ENCODE measurements at places on chromosomes 4 and X.

GRCh38 chrX:39499996-39500395, 597.8 kb downstream of the BCOR start:
- no peak for DNase-seq

DNA sequence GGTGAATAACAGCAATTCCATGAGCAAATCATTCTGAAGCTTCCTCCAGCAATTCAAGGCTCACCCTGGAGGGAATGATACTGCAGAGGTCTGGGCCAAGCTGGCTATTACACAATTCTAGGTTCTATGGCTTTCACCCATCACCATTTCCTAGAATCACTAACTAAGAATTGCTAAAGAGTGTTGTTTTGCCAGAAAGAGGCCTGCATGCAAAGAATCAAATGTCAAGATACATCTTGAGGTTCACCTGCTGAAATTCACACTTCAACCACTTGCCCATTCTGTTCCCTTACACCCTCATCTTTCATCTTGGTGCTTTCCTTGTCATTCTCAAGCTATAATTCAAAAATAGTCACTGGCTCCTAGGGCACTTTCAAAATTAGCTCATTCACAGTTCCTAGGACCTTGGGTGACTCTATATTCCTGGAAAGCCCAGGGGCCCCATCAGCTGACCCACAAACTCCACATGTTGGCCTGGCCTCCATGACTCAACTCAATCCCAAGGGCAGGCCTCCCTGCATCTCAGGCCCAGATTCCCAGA, 7.0 kb downstream of the APBB2 start:
- no peak for DNase-seq

DNA sequence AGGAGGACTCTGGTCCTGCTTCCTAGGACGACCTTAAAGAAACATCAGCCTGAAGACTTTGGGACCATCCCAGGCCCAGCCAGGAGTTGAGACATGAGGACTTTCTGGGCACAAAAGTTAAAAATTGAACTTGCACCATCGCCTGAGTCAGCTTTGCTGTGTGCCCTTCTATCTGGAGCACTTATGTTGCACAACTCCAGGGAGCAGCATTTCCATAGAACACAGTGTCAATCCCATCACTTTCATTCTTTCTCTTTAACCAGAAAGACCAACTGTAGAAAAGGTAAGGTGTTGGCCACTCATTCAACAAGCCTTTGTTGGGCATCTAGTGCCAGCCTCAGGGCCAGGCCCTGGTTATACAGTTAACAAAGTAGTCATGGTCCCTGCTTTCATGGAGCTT, 8.6 kb upstream of the CLDN24 start:
- DNase-seq: no peak

DNA sequence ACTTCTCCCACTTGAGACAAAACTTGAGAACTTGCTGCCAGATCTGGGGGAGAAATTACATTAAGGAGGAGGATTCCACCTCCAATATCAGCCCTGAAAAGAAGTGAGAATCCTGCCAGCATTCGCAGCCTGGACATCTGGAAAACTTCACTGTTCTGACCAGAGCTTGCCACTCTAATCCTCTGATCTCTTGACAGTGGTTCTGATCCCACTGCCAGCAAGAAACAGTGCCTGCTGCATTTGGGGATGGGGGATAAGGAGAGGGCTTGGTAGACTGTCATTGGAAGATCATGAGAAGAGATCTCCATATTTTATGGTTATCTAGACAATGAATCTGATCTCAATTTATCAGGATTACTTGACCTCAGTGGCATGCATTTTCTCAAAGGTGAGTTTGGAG, 49.8 kb upstream of the TMEM33 start:
- no peak for DNase-seq

GRCh38 chr4:48546336-48546735, 56.3 kb downstream of the ZAR1 start:
- DNase-seq: peak; percentile 23

GRCh38 chr4:56077676-56078075, 128.9 kb downstream of the CEP135 start:
- no peak for DNase-seq

- no peak for DNase-seq
Measured at GRCh38 chr4:140049849-140050637, 103.9 kb downstream of the MAML3 start.

GRCh38 chrX:107776649-107777535, 641 bp upstream of the NCBP2L start:
- DNase-seq: peak; percentile 73

DNA sequence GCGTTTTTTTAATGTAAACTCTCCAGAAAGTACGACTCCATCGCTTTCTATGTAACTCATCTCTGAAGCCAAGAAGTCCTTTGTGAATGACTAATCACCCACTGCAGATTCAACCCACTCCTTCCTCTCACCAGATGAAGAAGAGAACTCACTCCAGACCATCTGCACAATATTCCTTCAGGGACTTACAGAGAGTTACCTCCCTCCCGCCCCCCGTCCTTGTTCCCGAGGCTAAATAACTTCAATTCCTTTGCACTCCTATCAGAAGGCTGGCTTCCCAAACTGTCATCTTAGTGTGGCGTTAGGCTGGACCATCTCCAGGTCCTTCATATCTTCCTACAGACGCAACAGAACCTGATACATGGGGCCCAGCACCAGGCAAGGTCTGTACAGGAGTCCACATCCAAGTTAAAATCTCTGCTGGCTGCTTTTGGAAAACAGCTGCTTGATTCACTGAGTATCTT, 82.4 kb downstream of the AFAP1 start:
- no peak for DNase-seq

GRCh38 chrX:74292808-74293123, 11.2 kb upstream of the ZCCHC13 start:
- no peak for DNase-seq

- no peak for DNase-seq
Measured at GRCh38 chrX:39731735-39732134, 366.0 kb downstream of the BCOR start.

DNA sequence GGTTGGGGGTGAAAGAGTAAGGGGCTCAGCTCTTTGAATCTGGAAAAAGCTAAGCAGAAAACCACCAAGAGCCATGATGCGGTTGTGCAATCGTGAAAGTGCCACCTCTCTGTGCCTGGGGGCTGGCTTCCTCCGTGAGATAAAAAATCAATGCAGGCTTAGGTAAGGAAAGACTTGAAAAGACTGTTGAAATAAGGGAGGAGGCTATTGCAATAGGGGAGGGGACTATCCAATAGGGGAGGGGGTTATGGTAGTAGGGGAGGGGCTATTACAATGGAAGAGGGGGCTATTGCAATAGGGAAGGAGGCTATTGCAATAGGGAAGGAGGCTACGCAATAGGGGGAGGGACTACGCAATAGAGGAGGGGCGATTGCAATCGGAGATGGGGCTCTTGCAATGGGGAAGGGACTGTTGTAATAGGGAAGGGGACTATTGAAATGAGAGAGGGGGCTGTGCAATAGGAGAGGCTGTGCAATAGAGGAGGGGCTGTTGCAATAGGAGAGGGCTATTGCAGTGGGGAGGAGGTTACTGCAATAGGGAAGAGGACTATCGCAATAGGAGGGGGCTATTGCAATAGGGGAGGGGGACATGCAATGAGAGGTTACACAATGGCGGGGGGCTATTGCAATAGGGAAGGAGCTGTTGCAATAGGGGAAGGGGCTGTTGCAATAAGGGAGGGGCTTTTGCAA, 162.3 kb upstream of the PSAPL1 start:
- no peak for DNase-seq

DNA sequence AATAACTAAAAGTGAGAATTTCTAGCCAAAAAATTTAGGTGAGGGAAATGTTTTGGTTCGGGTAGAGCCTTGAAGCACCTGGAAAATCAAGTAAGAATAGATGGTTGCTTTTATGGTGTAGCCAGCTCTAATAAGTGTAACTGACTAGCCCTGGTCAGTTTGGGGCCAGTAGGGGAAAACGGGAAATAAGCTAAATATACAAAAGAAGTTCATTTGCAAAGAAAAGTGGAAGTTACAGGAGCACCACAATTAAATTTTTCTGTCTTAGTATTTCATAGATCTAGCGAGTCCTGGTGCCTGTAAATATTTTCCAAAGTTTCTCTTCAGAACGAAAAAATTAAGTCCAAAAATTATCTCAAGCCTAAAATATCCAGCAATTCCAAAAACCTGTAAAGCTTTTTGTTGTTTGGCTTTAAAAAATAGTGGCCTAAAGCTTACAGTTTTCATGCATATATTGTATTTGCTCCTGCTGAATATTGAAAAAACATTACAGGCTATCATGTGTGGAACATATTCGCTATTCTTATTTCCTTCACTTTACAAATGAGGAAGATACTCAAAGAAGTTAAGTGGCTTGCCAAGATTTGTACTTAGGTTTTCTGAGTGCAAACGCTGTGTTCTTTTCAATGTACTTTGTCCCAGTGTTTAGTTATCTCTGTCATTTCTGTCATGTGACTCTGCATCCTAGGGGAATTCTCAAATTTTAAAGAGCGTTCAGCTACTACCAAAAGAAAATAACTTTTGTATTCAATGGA, 7.3 kb upstream of the PTPN13 start:
- DNase-seq: no peak

GRCh38 chrX:137428221-137428661, 137.7 kb upstream of the ZIC3 start:
- no peak for DNase-seq

DNA sequence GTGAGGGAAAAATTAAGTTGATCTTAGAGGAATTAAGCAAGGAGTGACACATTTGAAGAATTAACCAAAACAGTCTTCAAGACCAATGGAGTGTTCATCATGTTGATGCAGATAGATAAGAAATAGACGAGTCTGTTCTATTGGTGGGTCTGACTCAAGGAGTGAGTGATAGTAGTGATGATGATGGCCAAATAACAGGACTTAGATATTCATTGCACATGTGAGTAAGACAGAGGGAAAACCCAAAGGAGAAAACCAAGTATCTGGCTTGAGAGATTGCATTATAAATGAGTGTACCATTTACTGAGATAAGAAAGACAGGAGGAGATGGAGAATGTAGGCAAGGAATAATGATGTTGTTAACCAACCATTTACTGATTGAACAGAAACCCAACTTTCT, 321.3 kb downstream of the ADGRL3 start:
- no peak for DNase-seq

- no peak for DNase-seq
Measured at GRCh38 chr4:134905061-134905460, 703.5 kb upstream of the PABPC4L start.

DNA sequence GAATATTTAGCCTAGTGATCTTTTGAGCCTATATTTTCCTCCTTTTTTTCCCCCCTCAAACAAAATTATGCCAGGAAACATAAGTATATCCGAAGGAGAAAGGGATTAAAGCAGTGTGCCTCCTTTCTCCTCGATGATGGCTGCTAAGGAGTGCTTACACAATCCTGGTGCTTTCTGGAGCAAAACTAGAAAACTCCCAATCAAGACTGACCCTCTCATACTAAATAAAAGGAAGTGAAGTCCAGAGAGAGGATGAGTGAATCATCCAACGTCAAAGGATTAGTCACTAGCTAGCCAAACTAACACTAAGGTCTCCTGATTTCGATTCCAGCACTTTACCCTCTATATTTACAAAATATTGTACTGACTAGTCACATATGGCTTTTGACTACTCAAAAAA, 146.8 kb downstream of the PPP3CA start:
- peak; percentile 45 for DNase-seq

GRCh38 chr4:94826206-94826605, 68.5 kb downstream of the BMPR1B start:
- DNase-seq: no peak

GRCh38 chrX:15366506-15367352, 17.5 kb downstream of the VEGFD start:
- no peak for DNase-seq

DNA sequence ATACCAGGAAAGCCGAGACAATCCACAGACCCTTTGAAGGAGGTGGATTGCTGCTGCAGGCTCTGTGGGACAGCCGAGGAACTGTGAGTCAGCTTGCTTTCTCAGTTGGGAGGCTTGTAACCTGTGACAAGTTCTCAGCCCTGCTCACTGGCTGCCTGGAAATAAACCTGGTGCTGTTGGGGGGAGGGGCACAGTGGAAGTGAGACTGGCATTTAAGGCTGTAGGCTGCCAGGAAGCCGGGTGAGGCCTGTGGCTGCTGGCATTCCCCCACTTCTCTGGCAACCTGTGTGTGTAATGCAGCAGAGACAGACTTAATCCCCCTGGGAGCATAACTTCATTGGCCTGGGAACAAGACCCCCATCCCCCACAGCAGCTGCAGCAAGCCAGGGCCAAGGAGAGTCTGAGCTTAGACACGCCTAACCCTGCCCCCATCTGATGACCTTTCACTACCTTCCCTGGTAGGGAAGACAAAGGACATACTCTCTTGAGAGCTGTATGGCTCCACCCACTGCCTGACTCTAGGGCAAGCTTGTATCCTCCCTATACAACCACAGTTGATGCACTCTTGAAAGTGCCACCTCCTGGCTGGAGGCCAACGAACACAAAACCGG, 64.1 kb downstream of the ALPK1 start:
- peak; percentile 41 for DNase-seq

DNA sequence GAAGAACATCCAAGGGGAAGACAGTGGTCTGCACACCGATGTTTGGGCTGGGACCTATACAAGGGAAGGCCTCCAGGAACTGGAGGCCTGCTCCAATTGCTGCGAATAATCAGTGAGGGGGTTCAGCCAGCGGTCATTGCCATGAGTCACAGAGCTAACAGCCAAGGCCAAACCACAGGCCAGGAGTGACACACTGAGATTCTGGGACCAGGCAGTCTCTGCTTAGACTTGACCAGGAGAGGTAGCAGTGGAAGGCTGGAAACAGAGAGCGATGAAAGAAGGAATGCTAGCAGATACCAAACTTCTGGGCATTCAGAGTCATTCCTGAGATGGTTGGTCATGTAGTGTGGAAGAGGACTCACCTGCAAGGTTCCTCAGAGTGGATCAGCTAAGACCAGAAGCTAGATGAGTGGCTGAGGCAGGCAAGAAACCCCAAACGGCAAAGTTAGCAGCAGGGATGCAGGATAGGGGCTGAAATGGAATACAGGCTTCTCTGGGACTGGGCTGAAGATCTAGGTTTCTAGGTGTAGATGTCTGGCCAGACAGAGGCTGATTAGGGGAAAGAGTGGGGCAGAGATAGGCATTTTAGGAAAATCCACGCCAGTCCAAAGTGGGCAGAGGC, 54.7 kb downstream of the CNGA2 start:
- peak; percentile 28 for DNase-seq

DNA sequence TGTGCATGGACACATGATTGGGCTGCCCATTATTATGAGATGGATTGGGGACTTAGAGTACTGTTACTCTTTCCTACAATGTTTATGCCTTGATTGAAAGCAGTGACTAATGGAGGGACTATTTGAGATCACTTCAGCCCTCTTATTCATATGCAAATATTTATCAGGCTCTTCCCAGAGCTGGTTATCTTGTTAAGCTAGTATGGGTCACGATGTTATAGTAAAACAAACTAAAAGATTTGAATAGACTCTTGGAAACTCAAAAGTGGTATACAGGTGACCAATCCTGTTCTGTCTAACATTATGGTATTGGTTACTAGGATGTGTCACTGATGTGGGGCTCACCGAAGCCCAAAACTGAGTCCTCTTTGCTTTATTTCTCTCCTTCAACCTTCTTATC, 306.2 kb upstream of the CASK start:
- DNase-seq: no peak

GRCh38 chrX:105314458-105314857, 94.0 kb upstream of the TEX13A start:
- DNase-seq: no peak

GRCh38 chr4:40308528-40309122, 26.5 kb upstream of the CHRNA9 start:
- DNase-seq: no peak

All from smooth muscle cell of the brain vasculature (primary cell).